ENCODE measurements at places on chromosomes 1 and 21. TPM values are rescaled to one million over a fixed set of nuclear protein-coding genes. Genes with fewer than 3 reads are reported as not detected.

DNA sequence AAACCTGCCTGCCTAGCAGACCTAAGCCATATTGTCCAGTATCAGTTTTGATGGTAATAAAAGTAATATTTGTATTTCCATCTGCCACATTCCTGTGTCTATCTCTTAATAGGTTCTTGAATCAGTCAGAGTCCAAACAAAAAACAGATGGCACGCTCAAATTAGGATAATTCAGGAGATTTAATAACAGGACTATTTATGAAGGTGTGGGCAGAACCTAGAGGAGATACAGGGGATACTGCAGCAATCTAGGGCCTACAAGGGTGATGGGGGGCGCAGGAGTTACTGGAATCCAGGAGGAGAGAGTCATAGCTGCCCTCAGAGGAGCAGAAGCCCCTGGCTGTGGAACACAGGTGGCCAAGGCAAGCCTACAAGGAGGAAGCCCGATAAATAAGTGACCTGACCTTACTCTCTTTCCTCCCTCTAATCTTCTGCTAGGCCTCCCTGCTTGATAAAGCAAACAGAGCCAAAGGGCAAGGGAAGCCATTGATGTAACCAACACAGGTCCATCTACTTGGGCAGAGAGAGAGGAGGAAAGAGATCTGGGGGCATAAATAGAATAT is 11.9 kb upstream of the HYI start:
- H3K27ac ChIP-seq: no peak overlapping the region
- no peak overlapping the region for H3K4me3 ChIP-seq
- H3K36me3 ChIP-seq: no peaks in the 10 kb centered on the region
- DNase-seq: no peak
- no peaks in the 10 kb centered on the region for H3K27me3 ChIP-seq

DNA sequence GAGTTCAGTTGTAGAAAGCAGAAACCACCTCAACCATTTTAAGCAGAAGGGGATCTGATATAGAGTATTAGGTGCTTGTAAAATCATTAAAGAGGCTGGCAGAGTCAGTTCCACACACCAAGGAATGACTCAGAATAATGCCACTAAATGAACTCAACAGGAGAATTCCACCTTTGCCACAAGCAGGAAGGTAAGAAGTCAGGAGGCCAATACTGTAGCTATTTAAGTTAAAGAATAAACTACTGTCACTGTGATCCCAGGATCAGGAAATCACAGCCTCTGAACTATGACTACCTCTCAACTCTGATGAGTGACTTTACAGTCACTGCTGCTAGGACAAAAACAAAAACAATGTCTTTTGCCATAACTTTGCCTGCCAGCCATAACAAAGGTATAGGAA is 52.5 kb upstream of the PRMT6 start:
- no peaks in the 10 kb centered on the region for H3K36me3 ChIP-seq
- no peak overlapping the region for H3K27ac ChIP-seq
- H3K4me3 ChIP-seq: no peak overlapping the region
- no peaks in the 10 kb centered on the region for H3K27me3 ChIP-seq

DNA sequence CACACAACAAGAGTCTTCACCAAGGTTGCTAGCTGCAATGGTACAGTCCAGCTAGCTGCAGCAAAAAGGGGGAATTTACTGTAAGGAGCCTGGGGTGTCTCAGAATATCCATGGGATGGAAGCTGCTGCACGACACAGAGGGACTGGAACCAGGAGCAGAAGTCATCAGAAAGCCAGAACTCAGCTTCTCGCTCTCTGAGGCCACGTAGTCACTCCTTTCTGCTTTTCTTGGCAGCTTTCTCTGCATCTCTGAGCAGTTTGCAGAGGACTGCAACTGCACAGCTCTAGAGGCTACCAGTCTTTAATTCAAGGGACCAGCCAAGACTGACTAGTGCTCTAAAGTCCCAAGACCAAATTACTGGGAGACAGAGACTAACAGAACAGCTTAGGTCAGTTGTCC is 27.0 kb upstream of the IL10 start:
- no peak overlapping the region for H3K27ac ChIP-seq
- no peak overlapping the region for H3K4me3 ChIP-seq
- no peaks in the 10 kb centered on the region for H3K36me3 ChIP-seq
- no peaks in the 10 kb centered on the region for H3K4me1 ChIP-seq
- no peaks in the 10 kb centered on the region for H3K27me3 ChIP-seq

- H3K4me1 ChIP-seq: no peaks in the 10 kb centered on the region
- H3K27ac ChIP-seq: no peak overlapping the region
Observed at GRCh38 chr21:38897532-38898421, 92.0 kb downstream of the ETS2 start.

DNA sequence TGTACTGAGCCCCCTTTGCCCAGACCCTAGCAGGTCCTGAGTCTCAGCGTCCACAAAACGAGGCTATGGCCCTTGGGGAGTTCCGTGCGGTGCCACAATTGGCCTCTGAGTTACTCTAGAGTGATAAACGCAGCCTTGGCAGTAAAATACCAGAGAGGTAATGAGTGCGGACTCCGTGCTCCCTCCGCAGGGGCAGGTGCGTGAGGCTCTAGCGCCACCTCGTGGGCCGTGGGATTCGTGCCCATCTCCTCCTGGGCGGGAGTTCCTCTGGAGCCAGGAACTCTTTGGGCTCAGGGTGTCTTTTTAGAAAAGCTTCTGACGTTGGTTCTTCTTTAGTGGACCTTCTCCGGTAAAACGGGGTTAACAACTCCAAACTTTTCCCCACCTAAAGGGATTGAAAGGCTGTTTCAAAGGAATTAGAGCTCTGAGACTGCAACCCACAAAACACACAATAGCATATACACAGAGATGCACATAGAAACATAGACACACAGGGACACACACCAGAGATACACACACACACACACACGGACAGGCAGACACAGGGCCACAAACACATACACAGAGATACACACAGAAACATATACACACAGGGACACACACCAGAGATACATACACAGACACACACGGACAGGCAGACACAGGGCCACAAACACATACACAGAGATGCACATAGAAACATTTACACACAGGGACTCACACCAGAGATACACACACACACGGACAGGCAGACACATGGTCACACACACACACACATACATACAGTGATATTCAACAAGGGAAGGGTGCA is 99.4 kb downstream of the KCNJ15 start:
- DNase-seq: peak; percentile 72
- H3K27me3 ChIP-seq: no peaks in the 10 kb centered on the region
- no peak overlapping the region for H3K27ac ChIP-seq
- H3K4me1 ChIP-seq: no peaks in the 10 kb centered on the region
- no peak overlapping the region for H3K4me3 ChIP-seq

DNA sequence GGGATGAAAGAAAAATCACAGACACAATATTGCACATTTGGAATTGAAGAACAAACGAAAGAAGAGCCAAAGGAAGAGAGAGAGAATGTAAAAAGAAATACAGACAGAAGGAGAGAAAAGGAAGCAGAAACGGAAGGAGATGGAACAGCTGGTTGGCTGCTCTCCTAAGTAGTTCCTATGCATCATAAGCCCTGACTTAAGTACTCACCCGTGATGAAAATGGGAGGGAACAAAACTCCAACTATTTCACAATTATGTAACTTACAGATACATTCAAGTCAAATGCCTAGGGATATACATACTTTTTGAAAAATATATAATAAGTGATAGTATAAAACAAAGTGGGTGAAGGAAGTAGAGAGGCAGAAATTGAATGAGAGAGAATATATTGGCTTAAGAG is 88.5 kb downstream of the TTLL7 start:
- no peak overlapping the region for H3K4me3 ChIP-seq
- no peak for DNase-seq
- H3K27me3 ChIP-seq: no peaks in the 10 kb centered on the region
- H3K27ac ChIP-seq: no peak overlapping the region
- H3K36me3 ChIP-seq: no peaks in the 10 kb centered on the region

DNA sequence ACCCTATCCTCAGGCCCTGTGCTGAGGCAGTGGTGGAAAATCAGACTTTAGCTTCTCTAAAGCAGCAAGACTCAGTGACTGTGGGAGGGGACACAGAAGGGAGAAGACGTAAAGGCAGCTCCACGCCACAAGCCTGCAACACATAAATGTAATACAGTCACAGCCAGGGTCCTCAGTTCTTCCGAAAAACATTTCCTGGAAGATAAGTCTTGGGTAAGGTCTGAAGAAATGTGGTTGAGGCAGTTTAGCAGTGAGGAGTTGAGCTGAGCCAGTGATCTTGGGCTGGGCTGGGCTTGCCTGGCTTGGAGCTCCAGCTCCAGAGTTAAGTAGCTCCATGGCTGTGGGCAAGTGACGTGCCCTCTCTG is 127.8 kb upstream of the ADAR start:
- DNase-seq: no peak
- H3K27me3 ChIP-seq: no peaks in the 10 kb centered on the region
- peaks cover 4% of the 10 kb centered on the region for H3K4me1 ChIP-seq

GRCh38 chr1:205925736-205926135 is 17.5 kb downstream of the SLC26A9 start:
- DNase-seq: no peak
- H3K27me3 ChIP-seq: no peaks in the 10 kb centered on the region
- H3K36me3 ChIP-seq: no peaks in the 10 kb centered on the region
- no peak overlapping the region for H3K4me3 ChIP-seq

DNA sequence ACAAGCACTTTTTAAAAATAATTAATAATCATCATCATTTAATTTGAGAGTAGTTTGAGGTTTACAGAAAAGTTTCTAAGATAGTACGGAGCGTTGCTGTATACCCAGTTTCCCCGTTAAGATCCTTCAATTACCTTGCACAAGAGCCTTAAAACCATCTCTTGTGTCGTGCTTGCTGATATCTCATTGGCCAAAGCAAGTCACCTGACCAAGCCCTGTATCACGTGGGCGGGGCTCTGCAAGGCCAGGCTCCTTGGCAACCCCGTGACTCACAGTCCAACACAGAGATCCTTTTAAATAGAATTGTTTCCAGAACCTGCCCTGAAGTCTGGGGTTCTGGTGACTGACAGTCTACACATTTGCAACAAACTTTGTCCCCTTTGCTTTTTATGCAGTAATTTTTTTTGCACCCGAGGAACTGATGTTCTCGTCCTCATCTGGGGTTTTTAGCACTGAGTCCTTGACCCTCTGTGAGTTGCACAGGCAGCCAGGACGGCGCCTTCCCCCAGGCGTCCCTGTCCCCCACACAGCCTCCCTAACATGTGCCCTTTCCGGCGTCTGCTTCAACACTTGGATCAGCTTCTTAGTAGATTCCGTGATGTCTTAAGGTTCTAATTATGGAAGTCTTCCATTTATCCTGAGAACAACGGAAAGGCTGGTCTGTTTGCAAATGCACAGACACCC is 183.3 kb upstream of the TMEM51 start:
- no peak overlapping the region for H3K27ac ChIP-seq
- no peaks in the 10 kb centered on the region for H3K4me1 ChIP-seq
- H3K27me3 ChIP-seq: no peaks in the 10 kb centered on the region
- no peaks in the 10 kb centered on the region for H3K36me3 ChIP-seq

GRCh38 chr1:34780528-34780927 is 486 bp upstream of the GJB3 start:
- no peaks in the 10 kb centered on the region for H3K4me1 ChIP-seq
- no peak overlapping the region for H3K27ac ChIP-seq
- H3K4me3 ChIP-seq: no peak overlapping the region
- no peak for DNase-seq
- H3K36me3 ChIP-seq: no peaks in the 10 kb centered on the region

The KHDRBS1 gene
- 61.5 TPM for total RNA-seq

The AQP10 gene
- not detected for total RNA-seq

The OR2T2 gene
- not detected for total RNA-seq

The ANGPTL7 gene
- 1,207 TPM for total RNA-seq

The DPT gene
- 45.4 TPM for total RNA-seq
